ENCODE measurements at places on chromosomes 13 and 19.

DNA sequence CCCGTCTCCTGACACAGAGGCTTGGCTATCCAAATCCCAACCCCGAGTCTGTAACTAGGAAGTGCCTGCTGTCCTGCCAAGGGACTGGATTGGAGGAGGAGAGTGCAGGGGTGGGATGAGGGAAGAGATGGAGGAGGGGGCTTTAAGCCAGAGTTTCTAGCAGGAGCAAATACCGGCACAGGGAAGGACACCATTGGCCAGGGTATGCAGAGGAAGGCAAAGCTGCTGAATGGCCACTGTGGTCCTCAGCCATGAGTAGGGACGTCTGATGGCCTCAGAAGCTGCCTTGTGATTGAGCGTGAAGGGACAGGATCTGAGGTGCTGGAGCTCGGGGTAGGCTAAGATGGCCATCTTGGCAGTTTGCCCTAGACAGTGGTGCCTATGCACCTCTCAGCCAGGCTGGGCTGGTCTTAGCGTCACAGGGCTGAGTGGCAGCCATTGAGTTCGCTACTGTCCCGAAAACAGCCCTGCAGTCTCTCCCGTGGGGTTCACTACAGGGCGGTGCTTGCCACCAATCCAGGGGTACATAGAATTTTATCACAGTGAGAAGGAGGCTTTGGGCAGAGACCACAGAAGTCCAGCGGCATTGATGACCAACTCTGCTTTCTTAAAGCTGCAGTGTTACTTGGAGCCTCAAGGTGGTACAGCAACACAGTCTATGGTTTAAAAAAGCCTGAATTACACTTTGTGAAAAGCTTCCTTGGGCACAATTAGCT is 61.8 kb downstream of the AKAP11 start:
- DNase-seq: peak; percentile 15

GRCh38 chr19:51490676-51491075 is 10.9 kb downstream of the SIGLEC12 start:
- DNase-seq: no peak

- no peak for DNase-seq
These were observed 802.3 kb upstream of the ARGLU1 start for GRCh38 chr13:107370015-107370785.

GRCh38 chr19:1468821-1469254 is 10.2 kb downstream of the C19orf25 start:
- no peak for DNase-seq

DNA sequence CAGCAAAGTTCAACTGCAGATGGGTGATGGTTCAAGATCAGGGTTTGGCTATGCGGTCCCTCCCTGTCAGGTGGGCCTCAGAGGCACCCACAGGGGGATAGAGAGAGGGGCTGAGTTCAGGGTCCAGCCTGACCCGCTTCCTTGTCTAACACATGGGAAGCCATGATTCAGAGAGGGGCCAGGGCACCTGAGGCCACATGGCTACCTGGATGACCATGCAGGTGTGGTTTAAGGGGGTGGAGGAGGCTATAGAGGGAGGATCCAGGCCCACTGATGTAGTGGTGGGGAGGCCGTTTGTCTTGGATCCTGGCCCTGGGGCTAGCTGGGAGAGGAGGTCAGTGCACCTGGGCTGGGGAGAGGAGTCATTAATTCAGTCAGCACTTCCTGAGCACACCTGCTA is 56.7 kb downstream of the ZNF536 start:
- DNase-seq: no peak

DNA sequence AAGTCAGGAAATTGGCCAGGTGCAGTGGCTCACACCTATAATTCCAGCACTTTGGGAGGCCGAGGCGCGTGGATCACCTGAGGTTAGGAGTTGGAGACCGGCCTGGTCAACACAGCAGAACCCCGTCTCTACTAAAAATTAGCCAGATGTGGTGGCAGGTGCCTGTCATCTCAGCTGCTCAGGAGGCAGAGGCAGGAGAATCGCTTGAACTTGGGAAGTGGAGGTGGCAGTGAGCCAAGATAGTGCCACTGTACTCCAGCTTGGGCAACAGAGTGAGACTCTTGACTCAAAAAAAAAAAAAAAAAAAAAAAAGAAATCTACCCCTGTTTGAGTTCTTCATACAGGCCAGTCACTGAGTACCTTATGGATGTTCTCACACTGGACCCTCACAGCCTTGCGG is 42.0 kb downstream of the SLC15A1 start:
- DNase-seq: no peak

- DNase-seq: no peak
These were observed 4.8 kb downstream of the SLC17A7 start for GRCh38 chr19:49436381-49437017.

- DNase-seq: no peak
These were observed 3.6 kb downstream of the RGCC start for GRCh38 chr13:41460930-41461329.

DNA sequence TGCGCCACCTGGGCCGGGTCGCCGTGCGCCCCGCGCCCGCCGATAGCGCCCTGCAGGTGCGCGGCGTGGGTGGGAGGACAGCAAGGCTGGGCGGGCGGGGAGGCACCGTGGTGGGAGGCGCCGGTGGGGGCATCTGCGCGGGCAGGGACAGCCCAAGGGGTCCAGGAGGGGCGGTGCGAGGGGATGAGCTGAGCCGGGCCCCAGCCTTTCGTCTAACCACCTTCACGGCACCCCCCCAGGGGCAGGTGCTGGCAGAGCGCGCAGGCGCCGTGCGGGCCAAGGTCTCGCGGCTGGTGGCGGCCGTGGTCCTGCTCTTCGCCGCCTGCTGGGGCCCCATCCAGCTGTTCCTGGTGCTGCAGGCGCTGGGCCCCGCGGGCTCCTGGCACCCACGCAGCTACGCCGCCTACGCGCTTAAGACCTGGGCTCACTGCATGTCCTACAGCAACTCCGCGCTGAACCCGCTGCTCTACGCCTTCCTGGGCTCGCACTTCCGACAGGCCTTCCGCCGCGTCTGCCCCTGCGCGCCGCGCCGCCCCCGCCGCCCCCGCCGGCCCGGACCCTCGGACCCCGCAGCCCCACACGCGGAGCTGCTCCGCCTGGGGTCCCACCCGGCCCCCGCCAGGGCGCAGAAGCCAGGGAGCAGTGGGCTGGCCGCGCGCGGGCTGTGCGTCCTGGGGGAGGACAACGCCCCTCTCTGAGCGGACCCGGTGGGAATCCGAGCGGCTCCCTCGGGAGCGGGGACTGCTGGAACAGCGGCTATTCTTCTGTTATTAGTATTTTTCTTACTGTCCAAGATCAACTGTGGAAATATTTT is 3.1 kb downstream of the KISS1R start:
- DNase-seq: no peak

GRCh38 chr19:3034656-3035541 is 5.8 kb upstream of the TLE2 start:
- no peak for DNase-seq

DNA sequence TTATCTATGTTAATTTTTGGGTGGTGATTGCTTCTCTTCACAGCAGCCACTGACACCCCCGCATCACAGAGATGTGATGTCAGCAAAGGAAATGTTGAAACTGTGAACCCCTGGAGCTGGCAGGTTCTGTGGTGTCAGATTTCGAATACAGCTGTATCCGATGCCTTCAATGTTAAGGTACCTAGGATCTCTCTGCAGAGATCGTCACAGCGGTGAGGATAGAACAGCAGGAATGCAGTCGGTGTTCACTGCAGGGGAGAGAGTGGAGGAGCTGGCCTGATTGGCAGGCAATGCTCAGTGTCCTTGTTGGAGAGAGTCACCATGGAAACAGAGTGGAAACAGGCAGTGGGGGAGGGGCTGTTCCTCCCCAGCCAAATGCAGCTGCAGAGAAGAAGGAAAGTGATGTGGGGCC is 79.5 kb upstream of the ZNF835 start:
- DNase-seq: no peak

- no peak for DNase-seq
These were observed 7.4 kb downstream of the ZNF266 start for GRCh38 chr19:9427941-9428340.

DNA sequence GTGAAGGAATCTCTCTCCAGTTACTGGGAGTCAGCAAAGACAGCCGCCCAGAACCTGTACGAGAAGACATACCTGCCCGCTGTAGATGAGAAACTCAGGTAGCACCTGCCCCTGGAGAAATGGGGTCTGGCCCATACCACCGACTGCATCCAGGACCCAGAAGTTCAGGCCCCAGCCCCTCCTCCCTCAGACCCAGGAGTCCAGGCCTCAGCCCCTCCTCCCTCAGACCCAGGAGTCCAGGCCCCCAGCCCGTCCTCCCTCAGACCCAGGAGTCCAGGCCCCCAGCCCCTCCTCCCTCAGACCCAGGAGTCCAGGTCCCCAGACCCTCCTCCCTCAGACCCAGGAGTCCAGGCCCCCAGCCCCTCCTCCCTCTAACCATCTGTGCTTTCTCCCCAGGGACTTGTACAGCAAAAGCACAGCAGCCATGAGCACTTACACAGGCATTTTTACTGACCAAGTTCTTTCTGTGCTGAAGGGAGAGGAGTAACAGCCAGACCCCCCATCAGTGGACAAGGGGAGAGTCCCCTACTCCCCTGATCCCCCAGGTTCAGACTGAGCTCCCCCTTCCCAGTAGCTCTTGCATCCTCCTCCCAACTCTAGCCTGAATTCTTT is 3.0 kb downstream of the APOC2 start:
- no peak for DNase-seq

DNA sequence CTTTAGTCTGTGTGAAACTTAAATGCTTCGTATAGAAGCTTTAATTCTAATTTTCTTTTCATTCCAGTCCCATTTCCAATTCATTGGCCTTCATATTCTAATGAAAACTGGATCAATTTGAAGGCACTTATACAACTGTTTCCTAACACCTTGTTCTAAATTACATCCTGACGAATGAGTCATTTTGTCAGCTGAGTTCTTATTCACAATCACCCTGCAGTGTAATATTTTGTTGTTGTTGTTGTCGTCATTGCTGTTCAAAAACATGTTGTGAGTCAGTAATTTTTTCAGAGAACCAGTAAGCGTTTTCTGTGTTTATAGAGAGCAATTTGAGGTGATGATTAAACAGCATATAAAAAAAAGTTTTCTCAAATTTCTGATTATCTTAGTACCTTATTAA is 290.0 kb downstream of the PCDH9 start:
- DNase-seq: no peak

DNA sequence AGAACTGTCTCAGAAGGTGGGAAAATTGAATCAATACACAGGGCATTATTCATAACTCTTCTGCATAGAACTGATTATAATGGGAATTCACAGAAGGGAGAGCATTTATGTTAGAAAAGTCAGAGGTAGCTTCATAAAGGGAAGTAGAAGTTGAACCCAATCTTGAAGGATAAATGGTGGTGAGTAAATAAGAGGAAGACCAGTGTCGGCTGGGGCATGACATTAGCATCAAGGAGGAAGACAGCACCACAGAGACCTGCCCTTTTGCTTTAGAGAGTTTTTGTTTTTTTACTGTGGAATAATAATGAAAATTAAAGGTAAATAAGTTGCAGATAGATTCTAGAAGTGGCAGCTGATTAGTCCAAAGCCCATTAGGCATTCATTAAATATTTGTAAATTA is 21.9 kb downstream of the CDC16 start:
- DNase-seq: no peak

GRCh38 chr19:49133621-49134454 is 14.5 kb downstream of the PPFIA3 start:
- no peak for DNase-seq

DNA sequence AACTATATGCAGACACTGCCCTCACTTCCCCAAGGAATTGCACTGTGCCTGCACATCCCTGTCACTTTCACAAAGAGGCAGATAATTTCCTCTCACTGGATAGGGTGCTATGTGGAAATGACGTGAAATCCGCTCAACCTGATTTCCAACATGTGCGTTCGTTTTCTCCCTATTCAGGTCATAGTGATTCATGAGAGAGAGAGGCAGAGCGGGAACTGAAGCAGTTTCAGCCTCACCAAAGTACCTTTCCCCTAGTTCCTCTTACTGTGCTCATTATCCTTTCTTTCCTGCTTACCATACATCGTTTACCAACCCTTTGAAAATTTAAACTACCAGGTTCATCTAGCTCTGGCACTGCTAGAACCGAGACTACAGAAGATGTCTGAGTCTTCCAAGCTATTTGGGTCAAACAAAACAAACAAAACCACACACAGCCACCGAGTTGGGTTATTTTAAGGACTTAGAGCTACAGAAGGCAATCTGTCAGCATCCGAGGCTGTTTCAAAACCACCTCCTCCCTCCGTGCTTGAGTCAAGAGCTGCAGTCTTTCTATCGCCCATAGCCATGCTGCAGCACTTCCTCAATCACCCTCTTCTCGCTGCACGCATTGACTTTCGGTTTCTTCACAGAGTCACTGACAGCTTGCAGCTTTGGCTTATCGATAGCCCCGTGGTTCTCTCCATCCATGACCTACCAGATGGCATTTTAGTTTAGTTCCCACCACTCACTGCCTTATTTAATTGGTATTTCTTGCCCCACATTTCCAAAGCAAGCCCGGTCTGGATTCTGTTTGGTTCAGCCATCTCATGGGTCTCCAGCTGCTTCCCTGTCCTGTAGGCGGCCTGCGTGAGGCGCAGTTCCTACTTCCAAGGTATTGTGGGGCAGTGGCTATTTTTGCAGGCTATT is 1395.8 kb downstream of the EFNB2 start:
- no peak for DNase-seq

GRCh38 chr19:8141726-8142512 is 7.5 kb downstream of the FBN3 start:
- DNase-seq: no peak

- DNase-seq: no peak
These were observed 35.9 kb downstream of the OXGR1 start for GRCh38 chr13:96958286-96958891.

DNA sequence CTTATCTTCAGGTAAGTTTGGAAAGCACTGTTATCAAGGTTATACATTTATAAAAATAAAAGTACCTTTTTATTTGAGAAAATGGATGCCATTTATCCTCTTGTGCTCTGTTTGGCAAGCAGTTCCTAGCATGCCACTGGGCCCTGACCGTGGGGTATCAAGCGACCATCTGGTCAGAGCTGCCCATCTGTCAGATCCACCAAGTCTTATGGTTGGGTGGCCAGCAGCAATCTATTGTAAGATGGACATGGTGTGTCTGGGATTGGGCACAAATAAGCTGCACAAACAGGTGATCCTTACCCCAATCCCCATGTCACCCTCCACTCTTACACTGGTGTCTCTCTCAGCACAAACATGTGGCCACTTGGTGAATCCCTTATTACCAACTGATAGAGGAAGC is 178.5 kb downstream of the DLEU7 start:
- no peak for DNase-seq

DNA sequence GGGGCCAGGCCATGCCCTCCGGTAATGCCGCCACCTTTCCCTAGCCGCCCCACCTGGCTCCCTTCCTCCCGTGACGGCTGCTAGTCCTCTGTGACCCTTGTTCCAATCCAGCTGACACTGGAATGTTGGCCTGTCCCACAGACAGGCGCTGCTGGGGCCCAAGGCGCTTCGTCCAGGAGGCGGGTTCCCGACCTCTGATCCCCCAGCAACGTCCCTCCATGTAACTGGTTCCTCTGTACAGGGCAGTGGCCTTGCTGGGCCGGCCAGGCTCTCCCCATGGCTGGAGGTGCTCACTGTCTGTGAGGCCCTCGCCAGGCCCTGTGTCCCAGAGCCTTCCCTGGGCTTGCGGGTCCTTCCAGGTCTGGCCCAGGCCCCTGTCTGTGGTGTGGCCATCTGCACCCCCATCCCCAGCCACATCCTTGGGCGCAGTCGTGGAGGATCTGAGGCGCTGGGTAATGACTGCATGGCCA is 6.8 kb upstream of the GRIN3B start:
- no peak for DNase-seq

GRCh38 chr13:44259045-44260027 is 114.3 kb upstream of the SERP2 start:
- no peak for DNase-seq
